ENCODE measurements at places on chromosomes 6 and 20.

- no peak for DNase-seq
These were observed 51.9 kb downstream of the PYGB start for GRCh38 chr20:25299806-25300205.

DNA sequence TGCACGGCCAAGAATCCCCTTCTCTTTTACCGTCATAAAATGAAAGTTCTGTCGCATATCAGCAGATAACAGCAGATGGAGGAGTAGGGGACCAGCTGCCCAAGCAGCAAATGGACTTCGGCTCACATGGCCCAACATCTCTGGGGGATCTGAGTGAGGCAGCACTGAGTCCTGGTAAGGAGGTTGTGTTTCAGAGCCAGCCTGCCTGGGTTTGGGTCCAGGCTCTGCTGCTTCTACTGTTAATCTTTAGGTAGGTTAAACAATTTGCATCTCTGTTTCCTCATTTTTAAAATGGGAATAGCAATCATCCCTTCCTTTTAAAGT lies 193.6 kb downstream of the DOK5 start:
- DNase-seq, result no peak

DNA sequence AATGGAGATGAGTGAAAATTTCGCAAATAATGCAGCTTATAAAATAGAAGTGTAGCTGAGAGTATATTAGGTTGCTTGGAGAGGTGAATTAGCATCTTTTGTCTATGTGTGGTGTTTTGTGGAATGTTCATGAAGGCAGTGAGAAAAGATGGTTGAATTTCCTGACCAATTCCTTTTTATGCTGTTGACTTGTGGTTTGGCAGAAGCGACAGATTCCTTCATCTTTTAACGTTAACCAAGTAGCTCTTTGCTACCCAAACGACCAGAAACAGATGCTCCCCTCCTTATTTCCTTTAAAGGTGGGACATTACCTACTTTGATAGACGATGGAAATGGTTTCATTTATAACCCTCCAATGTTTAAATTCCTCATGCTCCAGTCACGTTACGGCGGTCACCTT lies 390.5 kb downstream of the QKI start:
- DNase-seq, result no peak

DNA sequence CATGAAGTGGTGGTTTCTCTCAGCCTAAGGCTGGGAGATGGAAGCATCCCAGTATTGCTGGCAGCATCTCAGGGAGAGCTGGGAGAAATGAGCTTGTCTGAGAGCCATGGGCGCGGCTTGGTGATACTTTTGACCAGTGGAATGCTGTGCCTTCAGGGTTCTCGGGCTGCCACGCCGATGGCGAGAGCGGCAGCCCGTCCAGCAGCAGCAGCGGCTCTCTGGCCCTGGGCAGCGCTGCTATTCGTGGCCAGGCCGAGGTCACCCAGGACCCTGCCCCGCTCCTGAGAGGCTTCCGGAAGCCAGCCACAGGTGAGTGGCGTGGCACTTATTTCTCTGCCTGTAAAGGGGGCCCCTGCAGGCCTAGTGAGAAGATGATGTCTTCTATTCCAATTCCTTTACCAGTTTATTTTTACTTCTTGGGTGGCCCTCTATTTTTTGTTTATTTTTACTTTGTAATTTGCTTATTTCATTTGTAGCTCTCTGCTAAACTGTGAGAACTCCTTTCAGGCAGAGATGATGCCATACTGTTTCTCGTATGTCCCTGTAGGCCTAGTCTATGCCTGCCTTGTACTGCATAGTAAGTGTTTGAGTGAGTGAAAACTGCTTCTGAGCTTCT lies 71.7 kb downstream of the ASXL1 start:
- DNase-seq, result no peak

- DNase-seq, result no peak
These were observed 20.3 kb upstream of the MAPK13 start for GRCh38 chr6:36110050-36110449.

Measured in Daoy (cell line).